ENCODE measurements at places on chromosomes 5 and 9.

- peak; percentile 84 for DNase-seq
Observed at GRCh38 chr5:8843771-8844170, 702.1 kb downstream of the SEMA5A start.

DNA sequence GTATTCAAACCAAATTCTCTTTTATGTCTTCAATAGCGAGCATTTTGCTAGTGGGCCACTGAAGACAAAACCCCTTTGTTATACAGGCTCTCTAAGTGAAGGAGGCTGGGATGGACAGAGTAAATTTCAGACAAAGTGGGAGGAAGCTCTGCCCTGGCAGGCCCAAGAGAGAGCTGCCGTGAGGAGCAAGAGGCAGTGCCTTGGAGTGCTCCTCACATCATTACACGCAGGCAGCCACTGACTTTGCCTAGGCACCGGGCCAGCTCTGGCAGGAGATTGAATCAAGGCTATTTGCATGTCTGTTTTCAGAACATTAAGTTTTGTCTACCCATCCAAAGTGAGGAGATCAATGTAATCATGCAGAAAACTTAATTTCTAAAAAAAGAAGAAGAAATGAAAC is 167.7 kb downstream of the CCDC192 start:
- DNase-seq = no peak

DNA sequence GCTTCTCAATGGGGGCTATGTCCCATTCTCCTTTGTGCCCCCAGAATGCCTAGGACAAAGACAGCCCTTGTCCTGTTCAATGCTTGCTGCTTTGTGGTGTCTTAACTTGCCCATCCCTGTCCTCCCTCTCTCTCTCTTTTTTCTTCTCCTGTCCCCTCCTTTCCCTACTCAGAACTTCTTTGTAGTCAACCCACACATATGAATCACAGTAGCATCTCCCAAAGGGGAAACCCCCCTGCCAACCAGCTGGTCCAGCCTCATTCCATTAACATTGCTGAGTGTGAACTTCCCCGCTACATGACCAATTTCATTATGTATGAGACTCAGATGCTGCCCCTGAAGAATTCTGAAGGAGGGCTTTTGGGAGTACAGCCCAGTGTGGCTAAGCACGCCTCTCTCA is 408.3 kb downstream of the ENC1 start:
- DNase-seq = no peak

DNA sequence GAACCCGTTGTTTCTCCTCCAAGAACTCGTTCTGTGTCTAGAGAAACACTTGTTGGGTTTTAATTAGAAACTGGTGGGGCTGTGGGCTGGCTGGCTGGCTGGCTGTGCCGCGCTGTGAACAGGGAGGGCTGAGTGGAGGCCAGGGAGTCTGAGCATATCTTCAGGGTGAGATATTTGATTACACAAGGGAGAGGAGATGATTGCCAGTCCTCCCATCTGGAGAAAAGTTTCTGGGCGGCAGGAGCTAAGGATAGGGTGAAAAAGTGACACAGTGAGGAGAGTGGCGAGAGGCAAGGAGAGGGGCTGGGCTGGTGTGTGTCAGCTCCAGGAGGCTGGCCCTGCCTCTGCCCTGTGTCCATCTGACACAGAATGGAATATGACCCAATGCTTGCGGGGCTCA is 63.0 kb downstream of the GDNF start:
- no peak for DNase-seq

- DNase-seq = no peak
Observed at GRCh38 chr5:93196986-93197385, 384.0 kb downstream of the NR2F1-AS1 start.

GRCh38 chr9:119689879-119690278 is 320.6 kb upstream of the BRINP1 start:
- DNase-seq = no peak

- no peak for DNase-seq
Observed at GRCh38 chr9:136690104-136690805, 3.0 kb upstream of the AGPAT2 start.

DNA sequence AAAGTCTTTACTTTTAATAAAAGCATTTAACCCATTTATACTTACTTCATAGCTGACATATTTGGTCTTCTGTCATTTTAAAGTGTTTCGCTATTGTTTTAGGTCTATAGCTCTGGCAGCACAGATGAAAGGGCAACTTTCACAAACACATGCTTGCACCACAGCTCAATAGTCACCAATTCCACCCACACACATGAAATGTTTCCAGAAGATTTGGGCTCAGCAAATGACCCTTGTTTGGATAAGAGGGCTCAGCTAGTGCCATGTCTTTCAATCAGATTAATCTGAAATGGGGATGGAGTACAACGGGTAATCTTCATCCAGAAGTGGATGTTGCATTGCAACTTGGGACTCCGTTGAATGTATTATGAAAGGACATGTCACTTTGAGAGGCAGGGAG is 176.0 kb downstream of the FGF18 start:
- no peak for DNase-seq

DNA sequence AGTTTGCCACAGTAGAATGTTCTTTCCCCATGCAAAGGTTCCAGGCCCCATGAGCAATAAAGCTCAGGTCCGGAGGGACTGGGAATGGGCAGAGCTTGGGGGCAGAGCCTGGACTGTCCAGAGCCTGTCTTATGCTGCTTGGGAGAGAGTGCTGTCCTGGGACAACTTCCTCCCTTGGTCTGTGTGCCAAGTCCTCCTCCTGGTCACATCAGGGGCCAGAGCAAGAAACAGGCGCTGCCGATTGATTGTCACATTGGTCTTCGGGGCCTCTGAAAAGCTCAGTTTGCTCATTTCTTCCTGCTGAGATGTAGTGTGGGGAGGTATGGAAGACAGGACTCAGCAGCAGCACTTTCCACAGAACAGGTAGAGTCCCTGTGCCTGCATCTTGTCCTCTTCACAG is 54.0 kb upstream of the FCN1 start:
- no peak for DNase-seq

- peak; percentile 36 for DNase-seq
Observed at GRCh38 chr5:149656576-149657182, 73.4 kb upstream of the PPARGC1B start.

DNA sequence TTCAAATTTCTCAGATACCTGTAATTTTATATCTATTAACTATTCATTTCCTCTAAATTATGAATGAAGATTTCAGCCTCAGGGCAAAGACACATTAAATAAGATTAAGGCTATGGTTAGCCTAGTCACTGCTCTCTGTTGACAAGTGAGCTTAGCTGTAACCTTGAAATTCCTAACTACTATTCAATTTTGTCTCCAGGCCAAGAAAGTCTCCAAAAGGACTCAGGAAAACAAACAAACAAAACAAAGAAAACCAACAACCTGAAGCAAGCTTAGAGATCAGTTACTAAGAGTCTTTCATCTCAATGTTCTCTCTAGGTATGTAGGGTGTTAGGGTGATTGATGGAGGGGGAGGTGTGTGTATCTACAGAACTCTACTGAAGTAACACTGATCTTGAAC is 9.6 kb upstream of the CTNNAL1 start:
- peak; percentile 6 for DNase-seq

DNA sequence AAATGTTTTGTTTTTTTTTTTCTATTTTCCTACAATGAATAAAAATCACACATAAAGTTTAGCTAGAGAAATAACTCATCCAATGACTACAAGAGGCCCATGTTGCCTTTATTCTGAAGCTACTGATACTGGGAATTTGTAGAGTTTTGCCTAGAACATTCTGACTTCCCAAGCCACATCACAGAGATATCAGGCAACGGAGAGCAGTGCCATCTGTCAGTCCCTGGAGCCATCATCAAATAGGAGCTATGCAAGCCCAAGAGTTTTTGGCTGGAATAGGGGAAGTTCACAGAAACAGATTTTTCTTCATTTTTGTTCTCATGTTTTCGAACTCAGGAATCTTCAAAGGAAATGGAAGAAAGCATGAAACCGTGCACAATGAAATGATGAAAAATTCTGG is 896.6 kb downstream of the TLE1 start:
- no peak for DNase-seq

DNA sequence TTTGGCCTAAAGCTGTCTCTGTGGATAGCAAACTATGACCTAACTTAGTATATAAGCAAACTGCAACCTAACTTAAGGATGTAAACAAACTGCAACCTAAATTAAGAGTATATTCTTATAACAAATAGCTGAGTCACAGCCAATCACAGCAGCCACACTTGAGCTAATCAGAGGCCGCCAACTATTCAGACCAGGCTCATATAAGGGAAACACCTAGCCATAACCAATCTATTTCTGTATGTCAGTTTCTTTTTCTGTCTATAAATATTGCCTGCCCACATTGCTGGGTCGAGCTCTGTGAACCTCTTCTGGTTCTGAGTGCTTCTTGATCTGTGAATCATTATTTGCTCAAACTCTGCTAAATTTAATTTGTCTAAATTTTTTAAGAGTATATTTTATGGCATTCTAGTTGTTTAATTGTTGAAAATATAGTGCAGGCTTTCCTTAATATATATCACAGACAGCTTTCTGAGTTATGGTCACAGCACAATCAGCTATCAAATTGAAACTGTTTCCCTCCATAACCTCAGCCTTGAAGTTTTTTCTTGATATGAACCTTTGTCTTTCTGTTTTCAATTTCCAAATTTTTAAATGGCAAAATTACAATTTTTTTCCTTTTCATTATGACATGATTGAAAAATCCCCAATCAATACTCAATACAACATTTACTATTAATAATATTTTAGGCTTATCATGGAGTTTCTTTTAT is 327.1 kb upstream of the NUDT12 start:
- DNase-seq = no peak

DNA sequence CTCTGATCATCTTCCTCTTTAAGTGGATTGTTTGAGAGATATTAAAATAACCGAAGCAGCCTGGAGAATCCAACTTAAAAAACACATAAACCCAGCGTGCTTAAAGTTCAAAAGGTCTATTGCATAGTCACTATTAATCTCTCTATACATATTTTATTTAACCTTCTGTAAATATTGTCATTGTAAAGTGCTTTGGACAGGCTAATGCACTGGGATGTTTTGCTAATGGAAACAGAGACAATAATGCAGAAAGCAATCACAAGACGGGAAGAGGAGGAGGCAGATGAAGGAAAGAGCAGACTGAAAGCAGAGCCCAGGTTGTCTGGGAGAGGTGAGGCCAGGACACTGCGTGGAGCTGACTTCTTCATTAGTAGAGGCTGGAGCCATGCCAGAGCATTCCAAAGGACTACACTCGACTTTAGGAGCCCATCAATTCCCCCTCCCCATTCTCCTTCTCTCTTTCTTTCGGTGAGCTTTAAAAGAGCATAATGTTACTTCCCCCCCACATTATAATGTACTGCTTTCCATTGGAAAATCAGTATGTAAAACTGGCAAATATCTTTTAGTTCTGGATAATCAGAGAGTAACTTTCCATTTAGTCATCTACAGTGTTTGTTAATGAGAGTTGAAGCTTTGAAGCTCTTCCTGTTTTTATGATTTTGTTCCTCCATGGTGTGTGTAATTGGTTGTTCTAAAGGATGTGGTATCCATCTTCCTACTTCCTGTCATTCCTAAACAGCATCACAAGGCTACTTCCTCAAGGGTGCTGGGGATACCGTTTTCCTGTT is 307.3 kb upstream of the MPDZ start:
- no peak for DNase-seq

GRCh38 chr5:110460837-110461236 is 265.6 kb downstream of the TMEM232 start:
- no peak for DNase-seq

DNA sequence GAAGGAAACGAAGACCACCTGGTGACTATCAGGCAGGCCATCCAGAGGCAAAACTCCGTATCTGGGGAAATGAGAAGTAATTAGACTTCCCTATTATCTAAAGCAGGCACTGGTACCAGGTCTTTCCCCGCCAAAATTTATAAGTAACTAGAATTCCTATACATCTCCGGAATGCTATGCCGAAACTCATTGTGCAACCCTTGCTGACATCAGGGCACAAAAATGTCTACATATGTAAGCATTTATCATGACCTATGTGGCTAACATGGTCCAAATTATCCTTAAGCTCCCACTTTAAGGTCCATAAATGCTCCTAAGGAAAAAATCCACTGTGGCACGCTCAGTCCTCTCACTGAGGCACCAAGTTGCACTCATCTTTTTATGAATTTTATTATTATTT is 17.8 kb downstream of the ACTL7B start:
- DNase-seq = no peak

DNA sequence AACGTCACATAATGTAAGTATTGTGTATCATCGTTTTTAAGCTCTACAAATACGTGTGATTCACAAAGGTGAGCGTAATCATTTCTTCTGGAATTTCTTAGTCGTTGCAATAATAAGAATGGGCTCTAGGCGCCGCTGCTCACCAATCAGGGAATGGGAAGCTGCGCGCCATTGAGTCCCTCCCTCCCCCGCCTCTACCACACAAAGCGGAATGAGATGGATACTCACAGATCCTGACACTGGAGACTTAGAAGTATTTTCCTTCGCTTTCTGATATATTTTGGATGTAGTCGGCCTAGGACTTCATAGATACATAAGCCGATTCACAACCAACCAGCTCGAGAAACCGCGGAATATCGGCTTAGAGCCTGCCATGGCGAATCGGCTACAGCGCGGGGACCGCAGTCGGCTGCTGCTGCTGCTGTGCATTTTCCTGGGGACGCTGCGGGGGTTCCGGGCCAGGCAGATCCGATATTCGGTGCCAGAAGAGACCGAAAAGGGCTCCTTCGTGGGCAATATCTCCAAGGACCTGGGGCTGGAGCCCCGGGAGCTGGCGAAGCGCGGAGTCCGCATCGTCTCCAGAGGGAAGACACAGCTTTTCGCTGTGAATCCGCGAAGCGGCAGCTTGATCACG is at the start of gene PCDHGA11:
TSS of gene PCDHGA11 (plus strand) at position 197 of the 634 bp plus-strand sequence. CDS start at position 374, 177 bp downstream.
- no peak for DNase-seq

DNA sequence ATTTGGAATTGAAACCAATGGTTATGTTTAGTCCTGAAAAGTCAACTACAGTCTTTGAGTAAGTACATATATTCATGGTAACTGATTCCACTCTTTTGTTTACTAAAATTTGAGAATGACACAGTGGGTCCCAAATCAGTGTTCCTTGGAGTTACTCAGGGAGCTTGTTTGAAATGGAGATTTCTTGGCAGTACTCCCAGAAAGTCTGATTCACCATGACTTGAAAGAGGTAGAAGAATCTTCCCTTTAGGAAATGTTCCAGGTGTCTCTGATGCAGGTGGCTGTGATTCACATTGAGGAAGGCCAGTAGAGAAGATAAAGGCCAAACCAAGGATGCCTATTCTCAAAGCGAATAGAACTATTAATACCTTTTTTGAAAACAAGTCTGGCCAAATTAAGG is 1078.3 kb downstream of the CDH12 start:
- DNase-seq = no peak

GRCh38 chr9:136138566-136138965 is 19.9 kb upstream of the TMEM250 start:
- peak; percentile 78 for DNase-seq

GRCh38 chr9:87447547-87448432 is 49.9 kb upstream of the DAPK1 start:
- no peak for DNase-seq

- DNase-seq = peak; percentile 25
Observed at GRCh38 chr5:27701931-27702903, 663.8 kb upstream of the CDH9 start.

DNA sequence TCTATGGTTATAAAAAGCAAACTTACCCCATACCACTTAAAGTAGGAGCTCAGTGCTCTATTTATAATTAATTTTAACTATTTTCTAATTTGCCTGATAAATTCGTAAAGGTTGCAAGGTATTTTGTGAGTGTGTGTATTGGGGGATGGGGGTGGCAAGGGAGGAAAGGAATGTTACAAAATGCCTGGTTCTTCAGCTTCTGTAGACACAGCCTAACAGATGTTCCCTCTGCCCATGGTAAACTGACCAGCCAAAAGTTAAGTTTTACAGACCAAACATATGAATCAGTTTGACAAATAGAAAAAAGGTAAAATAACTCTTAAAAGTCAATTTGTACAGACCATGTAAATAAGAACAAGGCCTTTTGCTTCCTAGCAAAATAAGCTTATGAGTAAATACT is 232.6 kb downstream of the KIAA0825 start:
- no peak for DNase-seq

- DNase-seq = no peak
Observed at GRCh38 chr9:135344915-135345500, 134.6 kb upstream of the PPP1R26 start.

Data from NCI-H2081 (cell line).